ENCODE measurements at places on chromosomes 5 and 9.
A peak's percentile ranks its signal among the peaks of the same experiment; 100 is the strongest.

- no peak for DNase-seq
Observed at GRCh38 chr9:94909965-94910730, 183.6 kb downstream of the AOPEP start.

GRCh38 chr5:97528941-97529340 is 345.9 kb upstream of the RIOK2 start:
- no peak for DNase-seq

DNA sequence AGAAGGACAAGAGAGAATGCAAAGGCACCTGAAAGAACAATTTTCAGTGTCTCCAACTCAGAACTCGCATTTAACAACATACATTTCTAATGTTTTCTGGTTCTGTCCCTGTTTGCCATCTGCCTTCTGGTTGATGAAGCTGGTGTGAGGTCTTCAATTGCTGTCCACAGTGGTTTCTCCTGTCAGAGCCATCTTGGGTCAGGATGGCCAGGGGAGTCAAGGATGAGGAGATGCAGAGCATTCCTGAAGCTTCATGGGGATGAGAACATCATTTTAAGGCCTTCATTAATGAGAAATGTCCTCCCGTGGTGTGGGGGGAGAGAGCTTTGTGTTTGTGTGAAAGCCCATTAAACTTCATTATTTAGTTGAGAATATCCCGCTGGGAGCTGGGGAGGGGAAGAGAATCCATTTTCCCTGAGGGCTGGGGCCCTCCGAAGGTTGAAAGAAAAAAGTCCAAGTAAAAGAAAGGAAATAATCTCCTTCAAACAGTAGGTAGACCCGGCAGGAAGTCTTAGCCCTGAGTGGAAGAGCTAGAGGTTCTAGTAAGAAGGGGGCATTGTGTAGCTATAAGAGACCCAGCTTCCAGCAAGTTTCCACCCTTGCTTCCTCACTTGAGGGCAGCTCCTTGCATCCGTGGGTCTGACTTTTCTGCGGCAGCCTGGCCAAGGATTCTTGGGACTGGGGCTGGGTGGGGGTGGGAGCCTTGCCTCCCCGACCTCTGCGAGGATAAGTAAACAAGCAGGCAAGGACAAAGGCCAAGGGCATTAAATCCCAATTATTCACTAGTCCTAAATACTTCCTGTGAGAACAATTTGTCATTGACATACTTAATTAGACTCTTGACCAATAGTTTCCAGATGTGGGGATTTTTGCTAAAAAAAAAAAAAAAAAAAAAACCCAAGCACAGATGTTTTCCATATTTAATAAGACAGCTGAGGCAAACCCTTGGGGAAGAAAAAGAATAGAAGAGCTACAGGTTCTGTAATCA is 119.2 kb downstream of the MSX2 start:
- DNase-seq, result no peak

GRCh38 chr5:8923526-8923925 is 622.3 kb downstream of the SEMA5A start:
- no peak for DNase-seq

DNA sequence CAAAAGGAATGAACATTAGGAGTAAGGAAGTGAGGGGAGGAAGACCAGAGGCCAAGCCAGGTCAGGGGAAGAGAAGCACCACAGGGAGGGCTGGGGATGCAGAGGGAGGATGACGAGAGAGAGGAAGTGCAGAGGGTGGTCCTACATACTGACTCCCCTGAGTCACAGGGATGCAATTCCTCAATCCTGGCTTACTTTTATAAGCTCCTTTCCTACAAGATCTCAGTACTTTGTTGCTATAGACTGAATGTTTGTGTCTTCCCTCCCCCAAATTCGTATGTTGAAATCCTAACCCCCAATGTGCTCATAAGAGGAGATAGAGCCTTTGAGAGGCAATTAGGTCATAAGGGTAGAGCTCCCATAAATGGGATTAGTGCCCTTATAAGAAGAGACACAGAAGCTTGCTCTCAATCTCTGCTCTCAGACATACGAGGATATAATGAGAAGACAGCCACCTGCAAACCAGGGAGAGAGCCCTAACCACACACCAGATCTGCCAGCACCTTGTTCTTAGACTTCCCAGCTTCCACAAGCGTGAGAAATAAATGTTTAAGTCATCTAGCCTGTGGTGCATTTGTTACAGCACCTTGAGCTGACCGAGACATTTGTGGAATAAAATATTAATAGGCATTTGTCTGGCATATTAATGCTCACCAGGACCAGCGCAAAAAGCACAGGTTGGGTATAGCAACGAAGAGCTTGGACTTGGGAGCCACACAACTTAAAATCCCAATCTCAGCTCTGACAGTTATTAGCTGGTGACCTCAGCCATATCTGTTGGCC is 33.4 kb downstream of the GCNT4 start:
- DNase-seq, result no peak

GRCh38 chr5:123107343-123108244 is 18.6 kb downstream of the PRDM6 start:
- no peak for DNase-seq

- DNase-seq, result no peak
Observed at GRCh38 chr5:6755519-6755918, 42.3 kb downstream of the TENT4A start.

GRCh38 chr5:169719360-169720314 is 82.6 kb downstream of the DOCK2 start:
- no peak for DNase-seq

- peak; percentile 87 for DNase-seq
Observed at GRCh38 chr9:136787690-136788400, 3.3 kb upstream of the TMEM141 start.

- peak; percentile 88 for DNase-seq
Observed at GRCh38 chr9:91681461-91682305, 258.1 kb upstream of the NFIL3 start.

GRCh38 chr5:30878296-30878695 is 315.2 kb upstream of the CDH6 start:
- no peak for DNase-seq

DNA sequence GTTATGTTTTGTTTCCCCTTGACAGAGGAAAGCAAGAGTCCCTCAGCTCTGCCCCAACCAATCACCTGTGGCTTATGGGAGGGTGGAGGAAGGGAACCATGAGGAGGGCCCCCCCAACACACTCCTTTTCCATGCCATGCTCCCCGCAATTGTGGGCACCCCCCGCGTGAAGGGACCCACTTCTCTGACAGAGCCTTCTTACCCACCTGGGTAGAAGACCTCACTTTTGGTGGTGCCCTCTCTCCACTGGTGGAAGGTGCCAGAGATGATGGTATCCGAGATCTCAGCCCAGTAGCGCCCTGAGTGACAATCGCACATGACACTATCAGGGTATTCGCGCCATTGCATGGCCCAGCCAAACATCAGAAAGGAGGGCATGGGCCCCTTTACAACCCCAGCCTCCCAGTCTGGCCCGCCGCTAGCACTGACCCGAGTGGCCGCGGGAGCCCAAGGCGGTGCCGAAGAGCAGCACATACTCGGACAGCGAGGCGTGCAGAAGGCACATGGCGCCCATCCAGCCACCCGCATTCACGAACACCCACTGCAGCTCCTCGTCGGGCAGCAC is 714 bp downstream of the SIGMAR1 start:
- peak; percentile 41 for DNase-seq

GRCh38 chr9:36781533-36781932 is 208.8 kb downstream of the MELK start:
- no peak for DNase-seq

DNA sequence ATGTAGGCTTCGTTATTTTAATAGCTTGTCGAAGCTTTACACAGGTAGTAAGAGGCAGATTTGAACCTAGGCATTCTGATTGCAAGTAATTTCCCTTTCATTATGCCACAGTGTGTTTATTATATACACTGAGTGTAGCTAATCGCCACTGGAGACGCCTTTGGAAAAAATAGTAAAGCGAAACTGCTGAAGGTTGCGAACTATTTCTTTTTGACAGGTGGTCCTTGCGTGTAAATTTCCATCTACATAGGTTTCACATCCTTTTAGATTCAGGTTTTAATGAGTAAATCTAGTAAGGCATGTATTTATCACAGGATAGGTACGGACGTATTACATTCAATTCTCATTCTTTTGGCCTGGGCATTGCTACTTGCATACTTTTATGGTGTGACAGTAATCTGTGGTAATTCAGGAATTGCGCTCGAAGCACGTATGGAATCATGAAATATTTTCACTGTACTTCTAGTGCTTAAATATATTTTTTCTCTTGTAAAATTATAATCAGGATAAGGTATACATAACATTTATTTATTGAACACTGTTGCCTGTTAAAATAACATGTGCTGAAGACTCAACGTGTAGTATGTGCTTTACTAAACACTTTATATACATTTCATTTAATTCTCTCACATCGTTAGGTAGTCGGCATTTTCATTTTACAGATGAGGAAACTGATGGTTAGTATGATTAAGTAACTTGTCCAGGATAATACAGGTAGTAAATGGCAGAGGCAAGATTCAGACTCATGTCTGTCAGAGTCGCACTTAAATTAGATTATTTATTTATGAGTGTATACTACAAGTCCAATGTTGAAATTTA is 1.8 kb downstream of the MARCHF6 start:
- peak; percentile 51 for DNase-seq

DNA sequence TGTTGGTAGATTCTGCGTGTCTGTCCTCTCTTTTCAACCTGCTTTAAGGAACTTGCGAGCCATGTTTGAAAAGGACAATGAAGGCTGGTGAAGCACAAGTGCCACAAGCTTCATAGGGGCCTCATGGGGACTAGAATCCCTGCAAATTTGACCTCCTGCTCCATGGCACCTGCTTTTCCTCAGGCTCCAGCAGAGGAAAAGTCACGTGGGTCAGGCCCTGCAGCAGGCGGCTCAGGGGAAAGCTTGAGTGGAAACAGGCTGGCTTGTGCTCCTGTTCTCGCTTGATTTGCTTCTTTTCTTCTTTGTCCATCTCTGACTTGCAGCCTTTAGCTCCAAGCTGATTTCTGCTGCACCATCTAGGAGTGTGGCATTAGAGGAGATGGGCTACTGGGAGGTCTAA is 187.6 kb upstream of the MAST4 start:
- no peak for DNase-seq

DNA sequence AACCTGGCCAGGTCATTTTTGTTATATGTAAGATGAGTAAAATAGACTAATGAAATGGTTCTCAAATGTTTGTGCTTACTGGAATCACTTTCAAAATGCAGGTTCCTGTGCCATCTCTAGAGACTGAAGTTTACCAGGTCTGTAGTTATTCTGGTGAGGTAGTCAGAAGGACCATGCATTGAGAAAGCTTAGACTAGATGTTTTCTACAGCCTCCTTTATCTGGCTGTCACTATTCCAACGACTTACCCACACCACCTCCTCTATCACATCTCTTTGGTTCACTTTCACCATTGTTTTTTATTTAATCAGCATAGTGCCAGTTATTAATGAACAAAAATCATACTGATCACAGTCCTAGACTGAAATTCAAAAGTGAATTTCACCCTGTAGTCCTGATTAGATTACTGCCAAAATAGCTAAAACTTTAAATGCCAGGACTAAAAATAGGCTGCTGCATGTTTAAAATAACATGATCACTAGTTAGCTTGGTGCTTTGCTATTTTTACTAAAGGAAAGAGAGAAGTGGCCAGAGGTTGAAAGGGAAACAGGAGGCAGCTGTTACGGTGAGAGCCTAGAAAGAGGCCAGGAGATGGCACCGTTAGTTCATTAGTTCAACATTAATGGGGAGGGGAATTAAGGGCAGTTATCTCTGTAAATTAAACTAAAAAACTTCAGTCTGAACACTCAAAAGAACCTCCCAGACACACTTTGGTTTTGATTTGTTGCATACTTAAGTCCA is 13.9 kb upstream of the FNIP1 start:
- no peak for DNase-seq

- DNase-seq, result no peak
Observed at GRCh38 chr9:105296877-105297287, 52.4 kb downstream of the SLC44A1 start.

GRCh38 chr9:134058716-134059115 is 9.1 kb downstream of the BRD3 start:
- DNase-seq, result no peak

- DNase-seq, result no peak
Observed at GRCh38 chr5:88678770-88679381, 204.1 kb downstream of the MEF2C start.

DNA sequence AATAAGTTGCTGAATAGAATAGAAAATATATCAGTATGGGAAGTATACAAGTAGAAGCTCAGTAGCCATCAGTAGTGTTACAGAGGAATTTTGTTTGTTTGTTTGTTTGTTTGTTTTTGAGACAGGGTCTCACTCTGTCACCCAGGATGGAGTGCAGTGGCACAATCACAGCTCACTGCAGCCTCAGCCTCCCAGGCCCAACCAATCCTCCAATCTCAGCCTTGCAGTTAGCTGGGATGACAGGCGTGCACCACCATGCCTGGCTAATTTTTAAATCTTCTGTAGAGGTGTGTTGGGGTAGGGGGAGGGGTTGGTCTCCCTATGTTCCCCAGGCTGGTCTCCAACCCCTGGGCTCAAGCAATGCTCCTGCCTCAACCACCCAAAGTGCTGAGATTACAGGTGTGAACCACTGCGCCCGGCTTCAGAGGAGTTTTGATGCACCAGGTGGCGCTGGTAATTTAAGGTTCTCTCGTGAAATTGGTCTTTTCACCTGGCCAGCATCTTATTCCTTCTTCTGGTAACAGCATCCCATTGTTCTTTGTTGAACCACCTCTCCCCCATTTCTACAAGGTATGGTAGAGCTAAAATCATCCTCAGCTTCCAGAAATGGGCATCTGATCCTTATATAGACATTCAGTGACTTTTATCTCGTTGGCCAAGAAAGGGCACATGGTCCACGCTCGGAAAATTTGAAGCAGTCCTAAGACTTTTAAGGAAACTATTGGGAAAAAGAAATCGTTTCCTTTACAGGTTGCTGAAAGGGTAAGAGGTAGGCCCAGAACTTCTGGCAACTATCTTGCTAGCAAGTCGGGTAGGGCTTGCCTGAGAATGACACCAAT is 157.1 kb downstream of the ARRDC3 start:
- DNase-seq, result peak; percentile 79

- DNase-seq, result no peak
Observed at GRCh38 chr9:70488098-70488792, 73.8 kb upstream of the KLF9 start.

DNA sequence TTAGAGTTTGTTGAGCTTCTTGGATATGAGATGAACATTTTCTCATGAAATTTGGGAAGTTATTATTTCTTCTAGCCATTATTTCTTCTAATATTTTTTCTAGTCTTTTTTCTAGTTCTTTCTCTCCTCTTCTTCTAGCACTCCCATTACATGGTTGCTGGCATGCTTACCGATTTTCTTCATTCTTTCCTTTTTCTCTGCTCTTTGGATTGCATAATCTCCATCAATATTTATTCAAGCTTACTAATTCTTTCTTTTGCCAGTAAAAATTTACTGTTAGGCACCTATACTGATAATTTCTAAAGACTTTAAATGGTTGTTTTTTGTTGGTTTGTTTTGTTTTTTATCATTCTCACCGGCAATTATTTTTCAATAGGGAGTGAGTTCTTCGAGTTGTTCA is 114.8 kb upstream of the RASEF start:
- no peak for DNase-seq

DNA sequence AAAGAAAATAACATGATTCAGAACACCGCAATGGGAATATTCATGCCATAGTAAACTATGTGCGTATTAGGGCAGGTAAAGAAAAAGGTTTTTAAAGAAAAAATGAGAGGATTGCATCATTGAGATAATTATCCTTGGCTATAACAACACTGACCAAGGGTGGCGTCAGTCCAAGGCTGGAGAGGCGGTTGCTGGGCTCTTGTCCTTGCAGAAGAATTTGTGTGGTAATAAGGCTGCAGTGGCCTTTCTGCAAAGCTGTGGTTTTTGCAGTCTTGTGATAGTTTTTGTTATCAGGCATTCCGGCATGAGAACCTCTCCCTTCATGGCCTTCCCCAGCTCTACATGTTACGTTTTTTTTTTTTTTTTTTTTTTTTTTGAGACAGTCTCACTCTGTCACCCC is 14.0 kb downstream of the BOD1 start:
- DNase-seq, result no peak

- DNase-seq, result no peak
Observed at GRCh38 chr5:62603934-62604333, 25.3 kb downstream of the LRRC70 start.
